ENCODE measurements at places on chromosomes 6 and 20.

GRCh38 chr6:55448451-55448850 is 121.2 kb downstream of the GFRAL start:
- peak; percentile 65 for DNase-seq

GRCh38 chr20:51810155-51811041 is 8.1 kb upstream of the SALL4 start:
- DNase-seq, result no peak

DNA sequence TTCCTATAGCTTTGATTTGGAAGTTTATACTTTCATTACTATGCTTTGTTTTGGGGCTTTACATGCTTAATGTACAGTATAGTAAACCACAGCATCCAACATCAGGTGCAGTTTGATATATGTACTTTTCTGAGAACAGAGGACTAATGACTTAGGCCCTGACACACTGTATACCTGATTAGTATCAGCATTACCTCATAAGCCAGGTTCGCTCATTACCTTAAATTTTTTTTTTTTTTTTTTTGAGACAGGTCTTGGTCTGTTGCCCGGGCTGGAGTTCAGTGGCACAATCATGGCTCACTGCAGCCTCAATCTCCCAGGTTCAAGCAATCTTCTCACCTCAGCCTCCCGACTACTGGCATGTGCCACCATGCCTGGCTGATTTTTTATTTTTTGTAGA is 28.4 kb downstream of the CD109 start:
- DNase-seq, result no peak

DNA sequence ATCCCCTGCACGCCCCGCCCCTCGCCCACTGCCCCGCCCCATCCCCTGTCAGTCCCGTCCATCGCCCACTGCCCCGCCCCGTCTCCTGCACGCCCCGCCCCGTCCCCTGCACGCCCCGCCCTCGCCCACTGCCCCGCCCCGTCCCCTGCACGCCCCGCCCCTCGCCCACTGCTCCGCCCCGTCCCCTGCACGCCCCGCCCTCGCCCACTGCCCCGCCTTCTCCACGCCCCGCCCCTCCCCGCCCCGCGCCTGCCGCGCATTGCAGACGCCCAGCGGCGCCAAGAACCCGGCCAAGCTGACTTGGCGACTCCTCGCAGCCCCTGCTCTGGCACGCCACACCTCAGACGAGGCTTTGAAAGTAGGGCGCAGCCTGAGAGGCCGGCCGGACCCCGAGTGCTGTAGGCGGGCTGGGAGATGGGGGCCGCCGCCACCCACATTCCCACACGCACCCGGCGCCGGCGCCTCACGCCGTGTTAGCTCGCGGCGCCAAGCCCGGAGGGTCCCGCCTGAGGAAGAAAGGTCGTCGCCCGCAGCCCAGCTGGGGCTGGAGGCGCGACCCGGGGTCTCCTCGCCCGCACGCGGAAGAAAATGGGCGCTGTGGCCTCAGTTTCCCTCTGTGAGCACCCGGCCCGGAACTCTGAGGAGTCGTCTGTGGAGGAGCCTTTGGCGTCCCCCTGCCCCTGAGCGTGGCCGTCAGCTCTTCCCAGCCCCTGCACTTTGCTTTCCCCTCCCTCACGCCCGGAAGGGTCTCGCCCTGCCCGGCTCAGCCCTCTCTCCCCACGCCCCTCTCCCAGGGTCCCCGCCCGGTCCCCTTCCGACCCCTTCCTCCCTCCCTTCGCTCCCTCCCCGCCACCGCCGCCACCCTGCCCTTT is at the start of gene RAD21L1:
RAD21L1 (plus strand) TSS at position 262 of the 872 bp plus-strand sequence. CDS start 2,410 bp downstream, outside the sequence.
- peak; percentile 64 for DNase-seq

- no peak for DNase-seq
Measured at GRCh38 chr6:37650071-37650481, 47.6 kb downstream of the MDGA1 start.

DNA sequence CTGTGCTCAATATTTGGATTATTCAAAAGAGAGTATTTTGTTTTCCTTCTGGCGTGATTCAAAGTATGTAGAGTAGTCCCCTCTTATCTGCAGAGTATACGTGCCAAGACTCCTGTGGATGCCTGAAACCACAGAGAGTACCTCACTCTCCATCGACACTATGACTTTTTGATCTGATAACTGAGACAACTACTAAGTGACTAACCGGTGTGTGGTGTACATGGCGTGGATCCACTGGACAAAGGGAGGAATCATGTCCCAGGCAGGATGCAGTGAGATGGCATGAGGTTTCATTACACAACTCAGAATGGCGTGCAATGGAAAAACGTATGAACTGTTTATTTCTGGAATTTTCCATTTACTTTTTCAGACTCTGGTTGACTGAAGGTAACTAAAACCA is 112.2 kb upstream of the PDE7B start:
- peak; percentile 61 for DNase-seq

- no peak for DNase-seq
Measured at GRCh38 chr20:53409447-53409717, 184.3 kb downstream of the ZNF217 start.

- DNase-seq, result no peak
Measured at GRCh38 chr6:69843189-69843588, 23.2 kb upstream of the COL19A1 start.

DNA sequence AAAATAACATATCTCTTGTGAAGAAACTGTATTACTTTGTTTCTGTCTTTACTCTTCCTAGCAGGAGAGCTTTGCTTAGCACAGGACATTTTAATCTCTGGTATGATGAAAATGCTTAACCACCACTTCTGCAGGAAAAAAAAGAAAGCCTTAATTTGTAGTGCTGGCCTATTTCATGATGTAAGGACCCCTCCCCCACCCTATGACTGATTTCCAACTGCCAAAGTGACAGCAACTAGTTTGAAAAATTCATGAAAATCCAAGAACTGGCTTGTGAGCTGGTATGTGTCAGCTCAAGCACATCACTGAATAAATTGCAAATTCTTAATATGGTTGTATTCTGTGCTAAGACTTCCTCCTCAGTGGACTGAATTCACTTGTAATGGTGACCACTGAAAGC is 125.3 kb downstream of the REV3L start:
- peak; percentile 48 for DNase-seq

DNA sequence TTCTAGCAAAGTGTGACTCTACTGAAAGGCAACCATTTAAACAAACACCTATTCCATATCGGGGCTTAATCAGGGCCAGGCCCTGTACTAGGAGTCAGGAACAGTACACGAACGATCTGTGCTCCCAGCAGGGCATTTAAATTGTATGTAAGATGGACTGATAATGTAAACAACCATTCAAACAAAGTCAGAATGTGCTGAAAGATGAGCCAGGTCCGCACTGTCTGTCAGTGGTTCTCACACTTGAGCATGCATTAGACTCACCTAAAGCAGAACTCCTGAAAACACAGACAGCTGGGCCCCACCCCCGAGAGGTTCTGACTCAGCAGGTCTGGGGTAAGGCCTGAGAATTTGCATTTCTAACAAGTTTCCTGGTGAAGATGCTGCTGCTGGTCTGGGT is 81.6 kb downstream of the PXDC1 start:
- no peak for DNase-seq

- no peak for DNase-seq
Measured at GRCh38 chr6:159301277-159301676, 132.1 kb downstream of the FNDC1 start.

DNA sequence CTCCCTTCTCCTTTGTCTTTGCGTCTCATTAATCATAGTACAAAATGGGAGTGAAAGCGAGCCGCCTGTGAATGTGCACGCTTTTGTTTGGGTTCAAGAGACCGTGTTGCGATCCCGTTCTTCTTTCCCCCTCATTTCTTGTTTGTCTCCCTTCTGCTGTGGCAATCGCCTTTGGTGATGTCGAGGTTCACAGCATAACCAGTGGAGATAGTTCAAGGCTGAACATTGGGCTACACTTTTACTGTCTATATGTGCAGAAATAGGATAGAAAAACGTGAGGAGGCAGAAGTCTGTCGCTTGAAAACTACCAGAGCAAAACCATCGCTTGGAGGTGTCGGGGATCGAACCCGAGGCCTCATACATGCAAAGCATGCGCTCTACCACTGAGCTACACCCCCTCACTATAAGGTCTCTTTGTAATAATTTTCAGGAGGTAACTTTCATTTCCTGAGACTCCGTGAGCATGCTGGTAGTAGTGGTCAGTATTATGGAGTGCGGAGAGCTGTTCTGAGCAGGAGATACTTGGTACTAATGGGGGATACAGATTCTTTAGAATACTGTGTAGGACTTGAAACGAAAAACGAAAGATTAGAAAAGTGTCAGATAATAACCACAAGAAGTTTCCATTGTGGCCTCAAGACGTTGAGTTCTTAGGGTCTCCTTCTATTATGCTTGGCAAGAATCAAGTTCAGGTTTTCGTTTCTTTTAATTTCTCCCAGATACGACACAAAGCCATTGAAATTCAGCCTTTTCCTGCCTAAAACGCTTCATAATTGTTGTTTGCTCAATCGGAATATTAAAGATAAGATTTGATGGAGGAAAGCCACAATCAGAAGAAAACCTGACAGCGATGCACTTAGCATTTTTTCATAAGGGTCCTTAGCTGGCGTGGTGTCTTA is 106.6 kb downstream of the TRIM27 start:
- DNase-seq, result peak; percentile 70

GRCh38 chr20:24439737-24440387 is 29.6 kb upstream of the SYNDIG1 start:
- no peak for DNase-seq

GRCh38 chr6:35240838-35241801 is 18.4 kb upstream of the ZNF76 start:
- peak; percentile 46 for DNase-seq

DNA sequence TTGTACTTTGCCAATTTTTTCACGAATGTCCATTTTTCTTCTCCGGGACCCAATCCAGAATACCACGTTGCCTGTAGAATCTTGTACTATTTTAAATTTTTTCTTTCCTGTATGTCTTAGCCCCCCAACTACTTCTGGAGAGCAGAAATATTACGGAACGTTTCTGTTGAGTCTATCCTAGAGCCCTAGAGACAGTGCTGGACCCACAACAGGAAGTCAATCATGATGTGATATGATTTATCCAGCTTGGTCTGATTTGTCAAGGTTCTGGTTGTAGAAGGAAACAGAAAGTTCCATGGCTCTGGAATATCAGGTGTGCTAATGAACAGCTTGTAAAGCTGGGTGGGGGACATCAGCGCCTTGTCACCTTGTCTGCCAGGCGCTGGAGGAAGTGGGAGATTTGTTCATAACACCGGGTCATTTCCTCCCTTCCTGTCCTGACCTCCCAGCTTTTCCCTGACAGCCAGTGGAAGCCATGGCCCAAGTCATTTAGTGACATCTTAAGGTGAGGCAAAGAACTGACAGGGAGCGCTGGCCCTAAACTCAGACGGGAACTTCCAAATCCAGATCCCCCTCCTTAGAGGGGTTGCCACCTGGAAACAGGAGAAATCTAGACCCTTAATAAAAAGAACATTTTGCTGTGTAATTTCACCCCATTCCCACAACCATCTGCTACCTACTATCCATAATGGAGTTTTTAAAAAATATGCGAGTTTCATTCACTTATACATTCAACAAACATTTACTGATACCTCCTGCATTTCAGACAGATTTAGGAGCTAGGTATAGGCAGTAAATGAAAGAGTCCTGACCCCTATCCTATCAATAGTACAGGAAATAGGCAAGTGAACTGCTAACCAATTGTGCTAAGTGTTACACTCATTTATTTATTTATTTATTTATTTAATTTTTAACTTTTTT is 130.5 kb downstream of the ZFP64 start:
- peak; percentile 32 for DNase-seq

- DNase-seq, result no peak
Measured at GRCh38 chr6:162671580-162672165, 55.9 kb downstream of the PRKN start.
